RCC 7860 (cell line): ENCODE measurements at places on chromosomes 3 and 15.
A peak's percentile ranks its signal among the peaks of the same experiment; 100 is the strongest.

DNA sequence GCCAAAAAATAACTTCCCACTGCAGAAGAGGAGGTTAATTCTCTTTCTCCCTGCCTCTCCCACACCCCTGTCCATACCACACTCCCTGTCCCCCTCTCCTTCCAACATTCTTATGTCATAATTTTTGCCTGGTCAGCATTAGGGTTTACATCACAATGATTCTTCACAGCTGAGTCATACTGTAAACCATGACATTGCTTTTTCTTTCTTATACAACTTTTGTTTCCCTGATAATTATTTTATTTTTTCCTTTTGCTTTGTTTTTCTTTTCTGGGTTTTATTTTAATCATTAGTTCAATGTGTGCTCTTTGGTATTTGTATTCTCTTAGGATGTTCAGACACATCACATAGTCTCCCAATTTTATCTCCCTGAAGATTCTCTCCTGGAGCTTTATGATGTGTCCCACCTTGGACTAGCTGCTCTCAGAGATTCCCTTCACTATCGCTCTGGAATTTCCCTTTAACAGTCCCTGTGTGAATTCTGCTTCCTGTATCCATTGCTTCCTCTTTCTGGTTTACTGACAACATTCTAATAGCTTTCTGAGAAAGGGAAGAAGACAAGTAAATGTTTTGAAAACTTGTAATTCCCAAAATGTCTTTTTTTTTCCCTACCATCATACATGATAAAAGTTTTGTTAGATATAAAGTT, 70.7 kb downstream of the SOX2 start:
- peak; percentile 79 for DNase-seq

DNA sequence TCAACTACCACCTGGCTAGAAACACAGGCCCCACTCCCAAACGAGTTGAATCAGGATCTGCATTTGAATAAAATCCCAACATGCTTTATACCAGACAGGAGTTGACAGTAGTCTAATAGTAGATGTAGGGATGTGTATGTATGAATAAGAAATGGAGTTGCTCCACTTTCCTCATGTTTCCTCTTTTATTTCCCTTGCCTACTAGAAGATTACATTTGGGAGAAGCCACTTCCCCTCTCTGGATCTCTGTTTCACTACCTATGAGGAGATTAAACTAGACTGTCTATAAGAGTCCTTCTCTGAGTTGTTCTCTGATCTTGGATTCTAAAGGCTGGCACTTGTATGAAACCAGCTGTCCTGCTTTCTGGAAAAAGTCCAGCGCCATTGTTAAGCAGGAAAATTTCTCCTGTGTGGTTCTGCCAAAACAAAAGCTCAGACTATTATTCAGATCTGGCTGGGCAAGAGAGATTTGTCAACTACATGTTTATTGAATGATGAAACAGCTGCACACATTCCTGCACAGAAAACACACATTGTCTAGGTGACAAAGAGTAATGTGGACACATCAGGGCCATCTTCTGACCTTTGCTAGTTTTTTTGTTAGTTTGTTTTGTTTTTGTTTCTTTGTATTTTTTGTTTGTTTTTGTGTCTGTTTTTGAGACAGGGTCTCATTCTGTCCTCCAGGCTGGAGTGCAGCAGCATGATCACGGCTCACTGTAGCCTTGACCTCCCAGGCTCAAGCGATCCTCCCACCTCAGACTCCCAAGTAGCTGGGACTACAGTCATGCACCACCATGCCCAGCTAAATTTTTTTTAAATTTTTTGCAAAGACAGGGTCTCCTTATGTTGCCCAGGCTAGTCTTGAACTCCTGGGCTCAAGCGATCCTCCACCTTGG, 29.9 kb downstream of the ACP3 start:
- no peak for DNase-seq

DNA sequence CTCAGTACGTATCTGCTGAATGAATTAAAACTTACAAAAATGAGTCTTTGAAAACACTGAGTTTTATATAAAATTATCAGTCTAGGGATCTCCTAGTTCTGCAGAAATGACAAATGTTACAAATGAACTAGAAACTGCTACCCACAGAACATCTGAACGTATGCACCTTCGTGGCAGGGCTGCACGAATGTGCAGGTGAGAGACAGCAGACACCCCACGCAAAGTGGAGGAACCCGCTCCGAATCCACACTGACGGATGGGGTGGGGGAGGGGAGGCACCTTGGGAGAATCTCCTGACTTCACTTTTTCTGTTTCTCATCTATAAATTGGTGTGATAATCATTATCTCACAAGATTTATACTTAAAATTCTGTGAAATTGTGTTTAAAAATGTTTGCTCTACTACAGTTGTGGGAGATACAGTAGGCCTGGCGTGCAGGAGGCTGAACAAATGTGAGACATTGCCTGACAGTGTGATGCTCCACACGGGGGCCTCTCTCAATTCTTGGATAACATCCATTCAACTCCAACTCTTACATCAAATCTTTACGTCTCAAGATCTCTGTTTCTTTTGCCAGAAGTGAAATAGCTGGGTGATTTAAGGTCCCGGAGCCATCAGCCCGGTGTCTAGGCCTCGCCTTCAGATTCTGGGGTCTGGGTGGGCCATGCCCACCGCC, 86.9 kb downstream of the ATP10A start:
- no peak for DNase-seq

GRCh38 chr3:119891944-119892721, 110.2 kb downstream of the NR1I2 start:
- DNase-seq = peak; percentile 54

- DNase-seq = no peak
Measured at GRCh38 chr3:184042617-184043016, 10.2 kb upstream of the HTR3C start.

- DNase-seq = no peak
Measured at GRCh38 chr3:128316481-128316891, 150.2 kb downstream of the DNAJB8 start.

- no peak for DNase-seq
Measured at GRCh38 chr3:184937611-184938010, 125.6 kb downstream of the VPS8 start.

DNA sequence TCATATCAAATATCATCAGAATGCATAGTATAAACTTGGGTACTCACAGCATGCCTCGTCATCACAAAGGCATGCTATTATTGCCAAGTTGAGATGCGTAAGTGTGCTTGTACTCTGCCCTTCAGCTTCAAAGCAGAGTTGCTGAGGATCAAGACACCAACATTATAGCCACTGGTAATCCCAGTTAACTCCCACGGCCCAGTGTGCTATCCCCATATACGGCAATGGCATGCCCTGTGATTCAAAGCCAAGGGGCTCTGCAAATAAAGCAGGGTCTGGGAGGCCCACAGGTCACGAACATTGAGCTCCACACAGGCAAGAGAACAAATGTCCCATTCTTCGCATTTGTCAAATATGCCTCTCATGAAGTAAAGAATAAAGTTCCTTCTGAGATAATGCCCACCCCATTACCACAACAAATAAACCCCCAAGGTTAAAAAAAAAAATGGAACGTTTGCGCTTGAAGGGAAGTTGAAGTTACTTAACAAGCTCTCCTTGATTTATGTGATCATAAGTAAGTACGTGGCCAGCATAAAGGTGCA, 298.1 kb upstream of the NECTIN3 start:
- DNase-seq = no peak

GRCh38 chr3:135981701-135982403, 16.3 kb downstream of the PPP2R3A start:
- DNase-seq = no peak

DNA sequence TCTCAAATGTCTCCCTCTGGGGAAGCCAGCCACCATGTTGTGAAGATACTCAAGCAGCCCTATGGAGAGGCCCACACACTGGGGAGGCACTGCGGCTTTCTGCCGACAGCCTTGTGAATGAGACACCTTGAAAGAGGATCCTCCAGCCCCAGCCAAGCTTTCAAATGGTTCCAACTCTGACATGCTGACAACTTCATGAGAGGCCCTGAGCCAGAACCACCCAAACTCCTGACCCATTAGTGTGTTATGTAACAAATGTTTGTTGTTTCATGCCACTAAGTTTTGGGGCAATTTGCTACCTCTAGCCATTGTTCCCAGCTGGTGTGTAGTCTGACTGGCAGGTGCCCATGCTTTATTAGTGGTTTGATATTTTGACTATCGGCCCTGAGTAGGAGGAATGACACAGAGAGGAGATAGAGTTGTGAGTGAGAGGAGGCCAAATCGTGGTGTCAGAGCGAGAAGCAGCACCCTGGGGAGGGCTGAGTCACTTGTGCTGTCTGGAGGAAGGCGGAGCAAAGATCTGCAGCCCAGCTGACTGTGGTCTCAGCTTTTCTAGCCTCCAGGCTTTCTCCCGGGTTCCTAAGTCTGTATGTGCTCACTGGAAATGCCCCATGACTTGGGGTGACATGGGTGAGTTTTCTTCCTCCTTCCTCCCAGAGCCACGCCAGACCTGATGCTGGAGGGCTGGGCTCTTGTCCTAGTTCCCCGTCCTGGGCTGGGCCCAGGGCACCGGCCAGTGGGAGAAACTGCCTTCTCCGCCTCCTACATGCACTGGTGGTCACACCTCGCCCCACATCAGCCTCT, 56.7 kb upstream of the BLM start:
- DNase-seq = peak; percentile 59

- DNase-seq = peak; percentile 80
Measured at GRCh38 chr3:171813897-171814460, 3.7 kb upstream of the PLD1 start.

GRCh38 chr3:134904241-134904771, 109.2 kb downstream of the EPHB1 start:
- DNase-seq = no peak

DNA sequence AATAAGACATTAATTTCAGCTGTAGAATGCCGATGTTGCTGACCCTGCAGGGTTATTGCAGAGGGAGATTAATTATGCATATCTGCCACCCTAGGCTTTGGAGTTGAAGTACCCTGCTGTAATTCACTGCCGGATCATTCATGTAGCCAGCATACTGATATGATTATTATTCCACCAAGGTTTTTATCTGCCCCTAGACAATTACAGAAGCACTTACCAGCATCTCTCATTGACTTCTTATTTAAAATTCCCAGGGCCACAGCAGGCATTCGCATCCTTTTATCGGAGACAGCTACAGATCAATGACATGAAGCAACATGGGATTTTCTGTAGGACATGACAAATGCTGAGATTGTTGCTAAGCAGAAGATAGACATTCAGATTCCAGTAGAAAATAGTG, 31.3 kb downstream of the IL1RAP start:
- DNase-seq = no peak

DNA sequence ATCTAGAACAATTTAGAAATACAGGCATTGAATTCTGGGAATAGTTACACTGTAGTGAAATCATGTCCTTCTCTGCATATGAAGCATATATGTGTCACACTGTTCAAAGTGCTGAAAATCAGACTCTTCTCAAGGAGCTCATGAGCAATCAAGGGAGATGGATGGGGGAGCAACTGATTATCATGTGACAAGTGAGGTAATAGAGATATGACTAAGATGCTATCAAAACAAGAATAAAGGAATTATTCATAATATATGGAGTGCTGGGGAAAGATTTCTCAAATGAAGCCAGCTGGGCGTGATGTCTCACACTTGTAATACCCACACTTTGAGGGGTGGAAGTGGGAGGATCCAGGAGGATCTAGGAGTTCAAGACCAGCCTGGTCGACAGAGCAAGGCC, 74.9 kb upstream of the CHRNB4 start:
- DNase-seq = peak; percentile 83

DNA sequence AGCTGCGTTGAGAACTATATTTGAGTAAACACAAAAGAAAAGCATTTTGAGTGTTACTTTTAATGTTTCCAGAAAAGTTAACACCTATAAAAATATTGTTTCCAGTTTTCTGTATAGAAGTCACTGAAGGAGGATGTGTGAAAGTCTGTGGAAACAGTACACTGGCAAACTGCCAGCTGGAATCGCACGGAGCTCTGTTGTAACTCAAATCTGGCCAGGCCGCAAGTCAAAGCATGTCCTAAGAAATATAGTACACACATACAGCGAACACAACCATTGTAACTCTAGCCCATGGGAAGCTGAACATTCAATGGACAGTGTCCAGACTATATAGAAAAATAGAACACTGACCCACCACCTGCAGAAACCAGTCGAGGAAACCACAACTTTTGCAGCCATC, 657.2 kb downstream of the FHIT start:
- no peak for DNase-seq

GRCh38 chr3:130462089-130462488, 54.9 kb upstream of the COL6A6 start:
- DNase-seq = no peak

DNA sequence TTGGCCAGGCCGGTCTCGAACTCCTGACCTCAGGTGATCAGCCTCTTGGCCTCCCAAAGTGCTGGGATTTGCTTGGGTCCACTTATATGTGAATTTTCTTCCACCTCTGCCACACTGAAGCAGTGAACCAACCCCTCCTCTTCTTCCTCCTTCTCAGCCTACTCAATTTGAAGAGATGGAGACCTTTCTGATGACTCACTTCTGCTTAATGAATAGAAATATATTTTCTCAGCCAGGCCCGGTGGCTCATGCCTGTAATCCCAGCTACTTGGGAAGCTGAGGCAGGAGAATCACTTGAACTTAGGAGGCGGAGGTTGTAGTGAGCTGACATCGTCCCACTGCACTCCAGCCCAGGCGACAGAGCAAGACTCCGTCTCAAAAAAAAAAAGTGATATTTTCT, 46.8 kb upstream of the GATM start:
- peak; percentile 54 for DNase-seq

DNA sequence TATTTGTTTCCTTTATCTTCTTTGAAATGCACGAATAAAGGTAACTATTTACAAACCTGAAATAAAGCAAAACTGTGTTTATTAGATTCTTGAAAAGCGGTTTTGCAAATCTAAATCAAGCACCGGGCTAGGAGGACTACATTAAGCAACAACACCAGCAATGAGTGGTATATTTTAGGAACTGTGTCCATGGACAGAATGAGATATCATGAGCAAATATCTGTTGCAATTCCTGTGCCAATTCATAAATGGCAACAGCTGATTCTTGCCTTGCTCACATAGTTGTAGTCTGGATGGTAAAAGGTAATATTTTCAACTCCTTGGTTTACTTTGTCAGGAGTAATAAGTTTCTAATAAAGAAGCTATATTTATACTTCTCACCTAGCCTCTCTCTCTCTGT, 403.3 kb downstream of the LPP start:
- DNase-seq = no peak

GRCh38 chr15:48828906-48829305, 18.0 kb upstream of the CEP152 start:
- DNase-seq = no peak

- no peak for DNase-seq
Measured at GRCh38 chr3:33699275-33699674, 18.8 kb downstream of the CLASP2 start.

DNA sequence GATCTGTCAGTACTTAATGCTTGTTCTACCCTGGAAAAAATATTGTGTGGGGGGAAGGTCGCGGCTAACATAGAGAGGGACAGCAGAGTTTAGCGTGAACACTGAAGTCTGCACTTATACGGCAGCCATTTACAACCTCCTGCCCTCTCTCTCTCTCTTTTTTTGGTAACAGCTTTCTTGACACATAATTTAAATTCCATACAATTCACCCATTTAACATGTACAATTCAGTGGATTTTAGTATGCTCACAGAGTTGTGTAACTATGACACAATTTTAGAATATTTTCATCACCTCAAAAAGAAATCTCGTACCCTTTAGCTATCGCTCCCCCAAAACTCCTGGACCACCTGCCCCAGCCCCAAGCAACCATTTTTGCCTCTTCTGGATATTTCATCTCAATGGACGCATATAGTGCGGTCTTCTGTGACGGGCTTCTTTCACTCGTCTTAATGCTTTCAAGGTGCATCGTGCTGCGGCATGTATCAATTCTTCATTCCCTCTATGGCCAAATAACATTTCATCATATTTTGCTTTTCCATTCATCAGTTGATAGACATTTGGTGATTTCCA, 141.8 kb downstream of the XXYLT1 start:
- no peak for DNase-seq

GRCh38 chr3:30324587-30324986, 281.8 kb upstream of the TGFBR2 start:
- peak; percentile 67 for DNase-seq
